ENCODE measurements at places on chromosomes 1 and 21.

DNA sequence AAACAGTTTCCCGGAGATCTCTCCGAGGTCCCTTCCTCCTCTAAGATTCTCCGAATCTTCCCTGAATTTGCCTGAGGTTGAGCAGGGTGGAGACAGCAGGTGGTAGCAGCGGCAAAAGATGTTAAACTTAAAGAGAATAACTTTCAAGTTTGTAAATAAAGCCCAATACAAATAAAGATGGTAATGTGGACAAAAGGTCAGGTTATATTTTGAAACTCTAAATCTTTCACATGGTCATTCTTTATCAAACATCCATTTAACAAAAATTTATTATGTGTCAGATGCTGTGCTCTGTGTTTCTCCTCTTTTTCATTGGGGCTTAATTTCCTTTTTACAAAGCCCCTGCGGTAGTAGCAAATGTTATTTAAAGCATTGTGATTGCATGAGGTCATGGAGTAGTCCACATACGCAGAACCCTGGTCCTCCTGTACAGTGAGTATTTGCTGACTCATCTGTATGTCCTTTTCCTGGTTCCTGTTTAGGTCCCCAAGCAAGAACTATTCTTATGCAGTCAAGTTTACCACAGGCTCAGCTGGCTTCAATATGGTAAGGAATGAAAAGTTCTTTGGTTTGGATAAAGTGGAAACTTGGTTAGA is 119.2 kb downstream of the ITSN1 start:
- DNase-seq, result no peak

GRCh38 chr1:221747839-221748238 is 6.0 kb upstream of the DUSP10 start:
- DNase-seq, result no peak

DNA sequence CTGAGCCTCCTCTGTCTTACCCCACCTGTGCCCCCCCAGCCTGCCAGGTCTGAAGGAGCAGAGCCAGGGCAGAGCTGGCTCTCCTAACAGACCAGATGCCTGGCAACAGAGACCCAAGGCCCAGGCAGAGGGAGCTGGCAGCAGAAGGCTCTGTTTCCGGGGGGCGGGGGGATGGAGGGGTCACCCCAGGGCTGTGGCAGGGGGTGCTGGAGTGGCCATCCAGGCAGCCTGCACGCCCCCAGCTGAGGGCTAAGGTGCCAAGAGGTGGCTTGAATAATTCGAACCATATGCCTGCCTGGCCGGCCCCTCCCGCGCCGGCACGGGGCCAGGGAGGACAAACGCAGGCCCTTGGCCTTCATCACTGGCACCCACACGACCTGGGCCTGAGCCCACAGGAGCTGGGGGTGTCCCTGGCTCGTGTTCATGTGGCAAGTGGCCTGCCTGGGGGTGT is 16.0 kb upstream of the PLEKHG5 start:
- no peak for DNase-seq

DNA sequence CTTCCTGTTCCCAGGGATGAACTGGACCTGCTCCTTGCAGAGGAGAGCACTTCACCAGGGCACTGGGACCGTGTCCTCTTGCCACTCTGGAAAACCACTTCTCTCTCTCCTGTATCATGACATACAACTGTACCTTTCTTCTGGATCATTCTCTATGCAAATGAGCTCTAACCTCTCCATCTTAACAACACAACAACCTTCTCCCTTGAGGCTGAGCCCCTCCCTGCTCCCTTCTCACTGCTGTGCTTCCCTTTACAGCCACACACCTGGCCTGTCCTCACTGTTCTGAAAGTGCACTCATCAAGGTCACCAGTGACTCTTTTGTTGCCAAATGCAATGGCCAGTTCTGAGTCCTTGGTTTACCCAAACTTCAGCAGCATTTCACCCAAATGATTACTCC is 54.5 kb upstream of the MRPS6 start:
- peak; percentile 21 for DNase-seq

GRCh38 chr1:51088474-51088873 is 13.6 kb upstream of the C1orf185 start:
- DNase-seq, result peak; percentile 10

DNA sequence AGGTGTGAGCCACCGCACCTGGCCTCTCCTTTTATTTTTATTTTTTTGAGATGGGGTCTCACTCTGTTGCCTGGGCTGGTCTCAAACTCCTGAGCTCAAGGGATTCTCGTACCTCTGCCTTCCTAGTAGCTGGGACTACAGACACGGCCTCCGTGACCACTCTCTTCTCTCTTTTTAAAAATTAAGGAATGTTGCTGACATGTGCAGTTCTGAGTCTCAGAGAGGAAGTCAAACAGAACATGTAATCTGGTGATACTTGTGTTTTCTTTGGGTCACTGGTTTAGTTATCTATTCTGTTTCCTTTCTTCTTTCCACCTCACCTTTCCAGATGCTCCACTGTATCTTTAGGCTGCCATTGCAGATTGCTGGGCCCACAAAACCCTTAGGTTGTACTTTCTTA is 2.7 kb downstream of the WDTC1 start:
- no peak for DNase-seq

- peak; percentile 78 for DNase-seq
These were observed 118.1 kb downstream of the SPSB1 start for GRCh38 chr1:9410737-9411297.

DNA sequence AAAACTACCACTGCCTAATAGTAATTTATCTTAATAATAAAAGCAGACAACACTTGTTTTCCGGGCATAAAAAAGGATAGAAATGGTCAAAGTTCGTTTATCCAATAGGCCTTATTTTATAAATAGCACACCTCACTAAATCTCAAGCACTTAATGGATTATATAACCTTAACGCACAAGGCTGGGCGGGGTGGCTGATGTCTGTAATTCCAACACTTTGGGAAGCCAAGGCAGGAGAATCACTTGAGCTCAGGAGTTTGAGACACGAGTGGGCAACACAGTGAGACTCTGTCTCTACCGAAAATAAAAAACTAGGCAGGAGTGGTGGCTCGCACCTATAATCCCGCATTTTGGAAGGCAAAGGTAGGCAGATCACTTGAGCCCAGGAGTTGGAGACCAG is 12.4 kb downstream of the EIF4G3 start:
- no peak for DNase-seq

Data from NAMALWA (cell line).